ENCODE measurements at places on chromosomes 12 and 14.

DNA sequence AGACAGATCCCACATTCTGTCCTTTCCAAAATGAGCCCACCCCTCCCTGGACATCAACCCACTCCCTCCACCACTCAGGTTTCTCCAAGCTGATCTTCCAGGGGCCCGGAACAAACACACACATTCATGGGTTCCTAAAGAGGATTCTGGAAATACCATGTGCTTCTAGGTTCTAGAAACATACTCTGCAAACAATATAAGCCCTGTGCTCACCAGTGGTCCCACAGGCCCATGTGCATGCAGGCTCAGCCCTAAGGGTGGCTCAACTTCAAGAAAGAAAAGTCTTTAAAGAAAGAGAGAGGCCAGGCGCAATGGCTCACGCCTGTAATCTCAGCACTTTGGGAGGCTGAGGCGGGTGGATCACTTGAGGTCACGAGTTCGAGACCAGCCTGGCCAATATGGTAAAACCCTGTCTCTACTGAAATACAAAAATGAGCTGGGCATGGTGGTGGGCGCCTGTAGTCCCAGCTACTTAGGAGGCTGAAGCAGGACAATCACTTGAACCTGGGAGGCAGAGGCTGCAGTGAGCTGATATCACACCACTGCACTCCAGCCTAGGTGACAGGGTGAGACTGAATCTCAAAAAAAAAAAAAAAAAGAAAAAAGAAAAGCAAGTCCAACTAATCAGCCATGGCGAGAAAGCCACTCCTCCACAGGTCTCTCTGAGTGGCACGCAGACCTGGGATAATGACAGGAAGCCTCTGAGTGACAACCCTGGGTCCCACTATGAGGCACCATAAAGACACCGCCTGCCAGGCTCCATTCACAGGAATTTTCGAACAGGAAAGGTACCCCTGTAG lies 59.5 kb upstream of the PNMA1 start:
- DNase-seq: no peak

GRCh38 chr12:130428116-130428515 lies 90.4 kb downstream of the PIWIL1 start:
- DNase-seq: no peak

GRCh38 chr12:101108130-101108529 lies 101.9 kb downstream of the SLC5A8 start:
- DNase-seq: no peak

GRCh38 chr14:86912709-86913108 lies 1080.3 kb downstream of the GALC start:
- DNase-seq: no peak

GRCh38 chr12:41485203-41485602 lies 297.1 kb downstream of the PDZRN4 start:
- no peak for DNase-seq

Data from DMS 273 treated with DMSO at 0.1 percent for 48 hours (cell line).